ENCODE measurements at places on chromosomes 4 and X. TPM values are rescaled to one million over a fixed set of nuclear protein-coding genes. Genes with fewer than 3 reads are reported as not detected.

DNA sequence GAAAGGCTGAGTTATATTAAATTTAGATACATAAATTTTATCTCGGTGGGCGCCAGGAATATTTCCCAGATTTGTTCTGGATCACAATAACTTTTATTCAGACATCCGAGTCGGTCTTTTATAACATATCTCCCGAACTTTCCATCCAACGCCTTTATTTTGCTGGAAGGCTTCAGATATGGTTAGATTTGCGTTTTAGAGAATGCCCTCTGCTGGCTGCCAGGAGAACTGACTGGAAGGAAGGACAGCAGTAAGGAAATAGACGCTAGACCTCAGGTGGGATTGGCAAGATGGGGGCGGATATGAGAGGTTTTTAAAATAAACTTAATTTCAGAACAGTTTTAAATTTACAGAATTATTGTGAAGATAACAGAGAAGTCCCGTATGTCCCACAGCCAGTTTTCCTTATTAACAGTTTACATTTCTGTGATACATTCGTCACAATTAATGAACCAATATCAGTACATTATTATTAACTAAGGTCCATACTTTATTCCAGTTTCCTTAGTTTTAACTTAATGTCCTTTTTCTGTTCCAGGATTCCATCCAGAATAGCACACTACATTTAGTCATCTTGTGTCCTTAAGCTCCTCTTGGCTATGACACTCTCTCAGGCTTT lies 4.6 kb upstream of the KANTR start:
- DNase-seq = peak; percentile 49

DNA sequence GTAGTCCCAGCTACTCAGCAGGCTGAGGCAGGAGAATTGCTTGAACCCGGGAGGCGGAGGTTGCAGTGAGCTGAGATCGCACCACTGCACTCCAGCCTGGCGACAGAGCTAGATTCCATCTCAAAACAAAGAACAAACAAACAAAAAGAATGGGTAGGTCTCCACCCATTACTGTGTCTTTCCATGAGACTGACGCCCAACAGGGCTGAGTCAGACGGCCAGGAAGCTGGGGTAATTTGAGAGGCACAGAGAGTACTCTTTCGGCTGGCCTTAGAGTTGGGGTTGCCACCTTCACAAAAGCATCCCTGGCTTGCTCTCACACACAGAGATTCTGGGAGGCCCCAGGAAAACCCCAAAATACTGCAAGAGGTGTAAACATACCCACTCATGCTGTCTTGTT lies 72.0 kb upstream of the DHRSX start:
- no peak for DNase-seq

GRCh38 chr4:145177906-145178538 lies 2.4 kb downstream of the OTUD4 start:
- no peak for DNase-seq

DNA sequence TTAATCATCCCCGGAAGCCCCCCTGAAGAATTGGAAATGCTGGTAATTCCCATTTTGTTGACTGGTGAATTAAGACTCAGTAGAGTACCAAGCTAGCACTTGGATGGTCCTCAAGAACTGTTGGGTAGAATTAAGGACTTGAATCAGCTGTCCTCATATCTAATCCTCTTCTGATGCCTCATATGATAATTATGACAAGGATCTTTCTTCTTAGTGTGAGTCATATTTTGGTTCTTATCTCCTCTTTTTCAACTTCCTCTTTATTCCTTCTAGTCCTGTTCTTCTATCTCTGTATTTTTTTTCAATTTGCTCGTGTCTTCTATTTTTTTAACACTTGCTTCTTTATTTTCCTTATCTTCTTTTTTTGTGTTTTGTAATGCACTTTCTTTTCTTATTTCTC lies 206.3 kb upstream of the ANXA3 start:
- DNase-seq = no peak

The CT47A1 gene
- not detected for total RNA-seq

The IQSEC2 gene
- not detected for total RNA-seq

The CT55 gene
- total RNA-seq = not detected

The GAGE12E gene
- not detected for total RNA-seq

The ALPK1 gene
- total RNA-seq = 14.1 TPM

The C4orf50 gene
- 0.24 TPM for total RNA-seq

Measured in activated CD8-positive, alpha-beta T cell treated with anti-CD3 and anti-CD28 coated beads, Interleukin-2, amount 10 ng/mL, durations not matched to agents 7 days and 5 days (primary cell).